ENCODE measurements at places on chromosomes 12 and 14.

DNA sequence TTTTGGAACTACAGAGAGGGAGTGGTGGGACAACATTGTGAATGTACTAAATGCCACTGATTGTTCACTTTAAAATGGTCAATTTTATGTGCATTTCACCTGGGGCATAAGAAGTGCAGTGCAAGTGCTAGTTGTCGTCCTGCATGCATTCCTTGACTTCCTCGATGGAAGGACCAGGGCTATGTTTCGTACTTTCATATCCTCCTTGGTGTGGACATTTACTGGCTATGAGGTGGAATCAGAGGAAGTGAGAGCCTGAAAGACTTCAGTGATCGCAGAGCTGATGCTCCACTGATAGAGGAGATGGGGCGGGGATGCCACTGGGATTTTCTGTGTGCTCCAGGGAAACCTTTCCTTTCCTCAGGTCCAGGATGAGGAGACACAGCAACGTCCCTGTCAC lies 54.1 kb upstream of the DDX11 start:
- no peak for DNase-seq
- H3K4me3 ChIP-seq = no peak overlapping the region
- H3K27me3 ChIP-seq = no peaks in the 10 kb centered on the region

DNA sequence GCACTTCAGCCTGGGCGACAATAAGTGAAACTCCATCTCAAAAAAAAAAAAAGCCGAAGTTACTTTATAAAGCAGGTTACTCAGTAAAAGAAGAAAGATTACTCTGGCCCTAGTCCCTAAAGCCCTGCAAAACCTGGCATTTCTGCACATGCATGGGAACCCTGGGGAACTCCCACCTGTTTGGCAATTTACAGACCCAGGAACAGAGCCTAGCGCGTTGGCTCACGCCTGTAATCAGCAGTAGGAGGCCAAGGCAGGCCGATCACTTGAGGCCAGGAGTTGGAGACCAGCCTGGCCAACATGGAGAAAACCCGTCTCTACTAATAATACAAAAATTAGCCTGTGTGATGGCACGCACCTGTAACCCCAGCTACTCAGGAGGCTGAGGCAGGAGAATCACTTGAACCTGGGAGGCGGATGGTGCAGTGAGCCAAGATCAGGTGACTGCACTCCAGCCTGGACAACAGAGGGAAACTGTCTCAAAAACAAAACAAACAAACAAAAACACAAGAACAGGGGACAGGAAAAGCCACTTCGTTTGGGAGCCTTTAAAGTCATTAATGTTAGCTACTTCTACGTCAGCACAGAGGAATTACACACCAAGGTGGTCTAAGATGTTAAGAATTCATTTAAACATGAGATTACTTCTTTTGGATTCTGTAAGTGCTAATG lies 34.1 kb upstream of the SPTSSA start:
- H3K36me3 ChIP-seq = no peaks in the 10 kb centered on the region
- H3K4me3 ChIP-seq = no peak overlapping the region
- no peak overlapping the region for H3K27ac ChIP-seq
- H3K27me3 ChIP-seq = no peaks in the 10 kb centered on the region

- H3K36me3 ChIP-seq = no peaks in the 10 kb centered on the region
- no peaks in the 10 kb centered on the region for H3K4me1 ChIP-seq
- no peak overlapping the region for H3K27ac ChIP-seq
Observed at GRCh38 chr14:52119030-52119429, 50.2 kb upstream of the NID2 start.

- no peaks in the 10 kb centered on the region for H3K36me3 ChIP-seq
- no peaks in the 10 kb centered on the region for H3K4me1 ChIP-seq
- H3K4me3 ChIP-seq = no peak overlapping the region
- DNase-seq = no peak
Observed at GRCh38 chr12:77549383-77550128, 281.1 kb upstream of the NAV3 start.
